ENCODE measurements at places on chromosomes 1 and 21.

- DNase-seq: no peak
Measured at GRCh38 chr1:201528631-201529252, 10.2 kb upstream of the NAV1 start.

DNA sequence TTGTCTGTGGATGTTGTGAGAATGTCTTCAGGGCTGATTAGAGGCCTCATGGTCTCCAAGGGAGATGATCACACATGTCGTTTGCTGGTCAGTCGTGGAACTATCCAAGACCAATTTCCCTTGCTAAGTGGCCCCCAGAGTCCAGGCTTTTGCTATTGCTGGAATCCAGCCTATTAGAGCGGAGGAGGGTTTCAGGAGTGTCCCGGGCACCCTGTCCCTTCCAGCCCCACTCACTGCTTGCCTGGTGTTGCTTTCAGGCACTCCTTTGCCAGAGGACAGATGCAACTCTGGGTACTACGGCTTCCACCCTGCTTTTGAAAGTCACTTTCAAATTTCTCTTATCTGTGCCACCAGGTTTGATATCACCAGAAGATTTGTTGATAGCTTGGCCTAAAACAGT, 149.1 kb downstream of the NOS1AP start:
- no peak for DNase-seq

GRCh38 chr1:230758709-230759368, 11.7 kb downstream of the CAPN9 start:
- peak; percentile 58 for DNase-seq

GRCh38 chr1:23869051-23869450, 961 bp upstream of the FUCA1 start:
- no peak for DNase-seq

- no peak for DNase-seq
Measured at GRCh38 chr1:160134791-160135572, 16.4 kb upstream of the ATP1A4 start.

DNA sequence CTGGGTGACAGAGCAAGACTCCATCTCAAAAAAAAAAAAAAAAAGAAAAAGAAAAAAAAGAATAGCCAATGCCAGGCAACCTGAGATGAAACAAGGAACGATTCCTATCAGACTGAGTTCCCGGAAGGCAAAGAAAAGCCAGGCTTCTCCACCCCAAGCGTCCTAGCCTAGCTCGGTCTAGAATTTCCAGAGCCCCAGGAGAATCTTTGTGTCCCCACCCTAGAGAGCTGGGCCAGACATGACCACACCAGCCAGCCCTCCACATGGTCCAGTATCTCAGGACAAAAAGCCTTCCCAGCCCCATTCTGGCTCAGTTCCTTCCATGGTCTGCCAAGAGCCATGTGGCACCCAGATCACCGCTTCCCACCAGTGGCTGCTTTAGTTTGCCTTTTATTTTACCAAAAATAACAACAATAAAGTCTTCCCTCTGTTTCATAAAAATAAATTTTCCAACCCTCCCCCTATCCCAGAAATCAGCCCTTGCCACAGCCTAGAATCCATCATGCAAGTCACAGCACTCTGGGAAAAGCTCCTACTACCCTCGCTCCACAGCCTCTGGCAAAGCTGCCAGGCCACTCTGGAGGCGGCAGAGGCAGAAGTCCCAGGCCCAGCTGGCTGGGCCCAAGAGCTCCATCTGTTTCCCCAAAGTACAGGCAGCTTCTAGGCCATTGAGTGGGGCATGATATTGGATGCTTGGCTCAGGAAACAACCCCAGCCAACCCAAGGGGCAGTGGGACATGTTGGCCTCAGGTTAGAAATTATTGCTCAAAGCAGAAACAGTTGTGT, 3.5 kb upstream of the MKNK1 start:
- no peak for DNase-seq

DNA sequence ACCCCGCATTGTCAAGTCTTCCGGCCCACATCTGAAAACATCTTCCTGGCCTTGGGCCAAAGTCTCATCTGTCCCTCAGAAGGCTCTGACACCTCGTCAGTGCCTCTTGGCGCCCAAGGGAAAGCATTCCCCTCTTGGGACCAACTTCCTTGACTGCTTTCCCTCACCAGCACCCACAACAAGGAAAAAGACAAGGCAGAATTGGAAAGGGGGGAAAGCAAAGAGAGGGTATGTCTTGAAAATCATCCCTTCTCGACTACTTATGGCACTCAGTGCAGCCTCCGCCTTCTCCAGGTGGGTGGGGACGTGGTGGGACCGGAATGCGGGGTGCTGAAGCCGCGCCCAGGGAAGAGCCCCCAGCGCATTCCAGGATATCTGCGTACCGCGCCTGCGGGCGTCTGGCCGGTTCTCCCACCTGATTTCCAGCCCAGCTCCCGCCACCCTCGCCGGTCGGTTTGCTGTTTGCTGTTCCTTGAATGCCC, 554 bp upstream of the SLC39A1 start:
- peak; percentile 57 for DNase-seq

- DNase-seq: peak; percentile 64
Measured at GRCh38 chr1:24707687-24708086, 37.6 kb upstream of the CLIC4 start.
